ENCODE measurements at places on chromosomes 2 and 18.

DNA sequence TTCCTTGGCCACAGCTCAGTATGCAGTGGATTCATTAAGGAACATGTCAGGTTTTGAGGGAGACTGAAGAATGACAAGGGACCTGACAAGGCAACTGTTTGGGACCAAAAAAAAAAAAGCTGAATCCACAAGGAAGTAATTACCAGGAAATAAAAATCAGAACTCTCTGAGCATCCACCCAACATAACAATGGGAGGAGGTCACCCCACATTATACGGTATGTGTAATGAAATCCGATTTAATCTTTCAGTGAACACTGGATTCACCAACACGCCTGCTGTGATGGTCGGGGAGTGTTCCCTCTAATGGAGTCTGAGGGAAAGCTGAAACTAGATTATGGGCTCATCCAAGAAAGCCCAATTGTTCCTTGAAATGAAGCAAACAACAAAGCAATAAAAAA, 329.3 kb downstream of the ETAA1 start:
- DNase-seq, result no peak

- no peak for DNase-seq
These were observed 1.1 kb downstream of the L3MBTL4 start for GRCh38 chr18:6413579-6414117.

GRCh38 chr2:96267159-96267971, 1.3 kb downstream of the CIAO1 start:
- peak; percentile 36 for DNase-seq

GRCh38 chr2:160621748-160622147, 128.1 kb upstream of the RBMS1 start:
- no peak for DNase-seq

- no peak for DNase-seq
These were observed 903.3 kb upstream of the KLHL29 start for GRCh38 chr2:22481486-22482259.

DNA sequence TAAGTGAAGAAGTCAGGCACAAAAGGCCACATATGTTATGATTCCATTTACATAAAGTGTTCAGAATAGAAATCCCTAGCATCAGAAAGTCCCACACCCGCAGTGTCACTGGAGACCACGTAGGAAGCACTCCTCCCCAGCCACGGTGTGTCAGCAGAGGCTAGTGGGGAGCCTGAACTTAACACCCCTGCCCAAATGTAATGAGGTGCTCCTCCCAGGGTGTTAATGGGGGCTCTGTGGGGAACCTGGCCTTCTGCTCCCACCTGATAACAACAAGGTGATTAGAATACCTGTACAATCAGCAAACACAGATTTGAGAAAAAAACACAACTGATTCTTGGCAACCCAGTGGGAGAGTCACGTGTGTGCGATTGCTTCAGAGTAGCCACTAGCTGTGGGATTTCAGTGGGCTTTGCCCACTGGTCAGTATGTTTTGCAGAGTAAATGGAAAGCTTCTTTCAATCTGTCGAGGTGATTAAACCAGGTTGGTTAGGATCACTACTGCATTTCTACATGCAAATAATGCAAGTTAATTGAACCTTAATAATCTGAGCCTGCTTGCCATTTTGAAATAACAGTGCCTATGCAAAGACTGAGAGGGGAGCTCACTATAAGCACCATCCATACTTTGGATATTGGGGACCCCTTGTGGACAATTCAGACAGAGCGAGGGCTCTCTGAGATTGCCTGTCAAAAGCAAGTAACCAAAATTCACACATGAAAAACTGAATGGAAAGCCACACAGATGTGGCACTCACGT, 20.6 kb upstream of the ATRAID start:
- DNase-seq, result peak; percentile 52

- no peak for DNase-seq
These were observed 151.1 kb upstream of the NT5C1B start for GRCh38 chr2:18740474-18740881.

DNA sequence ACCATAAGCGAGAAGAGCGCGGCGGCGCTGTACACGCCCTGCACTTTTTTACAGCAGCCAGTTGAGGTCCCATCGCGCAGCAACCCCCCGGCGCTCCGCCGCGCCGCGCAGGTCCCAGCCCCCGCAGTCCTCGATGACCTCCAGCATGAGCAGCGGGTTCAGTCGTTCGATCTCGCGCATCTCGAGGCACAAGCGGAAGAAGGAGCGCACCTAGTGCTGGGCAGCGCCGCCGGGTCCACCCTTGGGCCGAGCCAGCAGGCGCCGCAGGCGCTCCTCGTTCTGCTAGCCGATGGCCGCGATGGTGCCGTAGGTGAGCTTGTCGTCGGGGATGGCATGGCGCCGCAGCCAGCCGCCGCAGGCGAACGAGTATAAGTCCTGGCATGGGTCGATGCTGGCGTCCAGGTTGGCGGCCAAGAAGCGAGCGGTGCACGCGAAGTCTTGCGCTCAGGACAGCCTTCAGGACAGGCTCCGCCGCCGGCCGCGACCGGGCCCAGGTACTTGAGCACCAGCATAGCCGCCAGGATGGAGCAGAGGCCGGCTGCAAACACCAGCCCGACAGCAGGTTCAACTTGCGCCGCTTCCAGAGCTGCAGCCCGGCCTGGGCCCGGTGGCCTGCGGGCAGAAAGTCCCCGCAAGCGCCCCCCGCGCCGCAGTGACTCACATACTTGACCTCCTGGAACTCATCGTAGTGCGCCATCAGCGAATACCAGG, 8.3 kb downstream of the ALPP start:
- DNase-seq, result no peak

Data from AG08396 (cell line).